ENCODE measurements at places on chromosomes 11 and 22.

DNA sequence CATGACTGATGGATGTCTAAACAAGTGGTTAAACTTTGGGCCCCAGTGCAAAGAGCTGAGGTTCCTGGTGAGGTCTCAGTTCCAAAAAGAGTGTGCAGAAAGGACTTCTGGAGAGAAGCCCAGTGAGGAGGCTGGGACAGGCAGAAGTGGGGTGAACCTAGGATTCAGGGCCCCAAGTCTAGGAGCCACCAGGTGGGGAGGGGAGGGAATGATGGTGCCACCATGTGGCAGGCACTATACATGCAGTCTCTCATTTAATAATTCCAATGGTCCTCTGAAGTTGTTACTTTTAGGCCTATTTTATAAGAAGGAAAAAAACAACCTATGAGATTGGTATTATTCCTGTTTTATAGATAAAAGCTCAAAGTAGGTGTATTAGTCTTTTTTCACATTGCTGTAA is 102.0 kb downstream of the INSC start:
- no peak for DNase-seq

DNA sequence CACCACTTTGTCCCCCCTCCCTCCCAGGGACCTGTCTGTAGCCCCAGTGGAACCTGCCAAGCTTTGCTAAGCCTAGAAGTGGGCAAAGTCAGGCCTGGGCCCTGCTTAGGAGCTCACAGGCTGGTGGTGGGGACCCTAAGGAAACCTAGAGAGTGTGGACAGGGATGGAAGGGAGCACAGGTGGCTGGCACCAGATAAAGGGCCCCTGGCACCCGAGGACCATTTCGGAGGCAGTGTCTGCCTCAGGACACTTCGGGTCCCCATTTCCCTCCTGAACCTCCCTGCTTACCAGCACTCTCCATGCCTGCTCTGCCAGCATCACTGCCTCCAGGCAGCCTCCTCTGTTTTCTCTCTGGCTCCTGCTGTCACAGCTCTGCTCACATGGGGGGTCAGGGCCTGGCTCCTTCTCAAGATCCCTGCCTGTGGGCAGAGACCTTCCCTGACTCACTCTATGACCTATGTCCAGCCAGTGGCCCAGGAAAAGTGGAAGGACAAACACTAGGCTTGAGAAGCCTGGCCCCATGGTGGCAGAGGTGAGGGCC is 13.6 kb upstream of the OMP start:
- DNase-seq = no peak

DNA sequence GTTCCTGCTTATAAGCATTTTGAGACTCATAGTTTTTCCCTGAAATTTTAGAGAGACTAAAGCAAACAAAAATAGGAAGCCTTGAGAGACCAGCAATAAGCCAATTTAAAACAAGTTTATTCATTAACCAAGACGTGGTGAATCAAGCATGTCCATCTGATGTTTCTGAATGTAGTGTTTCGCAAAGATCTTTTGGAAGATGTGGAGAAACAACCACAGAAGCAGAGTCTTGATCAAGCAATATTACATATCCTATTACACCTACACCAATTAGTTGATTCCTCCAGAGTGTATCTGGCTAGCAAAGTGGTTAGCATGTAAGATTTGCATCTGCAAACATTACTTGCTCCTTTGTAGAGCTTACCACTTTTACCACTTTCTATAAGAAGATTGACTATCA is at the start of gene OVCH2:
TSS of gene OVCH2 (minus strand) at position 101 of the 400 bp plus-strand sequence. CDS start at position 18, 83 bp downstream.
- no peak for DNase-seq

GRCh38 chr11:66891851-66892660 is 35.2 kb downstream of the LRFN4 start:
- peak; percentile 95 for DNase-seq

GRCh38 chr11:74341921-74342320 is 30.5 kb upstream of the P4HA3 start:
- DNase-seq = no peak

- no peak for DNase-seq
Observed at GRCh38 chr11:134815404-134815803, 403.4 kb upstream of the B3GAT1 start.

GRCh38 chr11:66495401-66495854 is 15.0 kb upstream of the BBS1 start:
- DNase-seq = no peak

GRCh38 chr22:19231986-19232385 is 53.5 kb upstream of the SLC25A1 start:
- DNase-seq = no peak

DNA sequence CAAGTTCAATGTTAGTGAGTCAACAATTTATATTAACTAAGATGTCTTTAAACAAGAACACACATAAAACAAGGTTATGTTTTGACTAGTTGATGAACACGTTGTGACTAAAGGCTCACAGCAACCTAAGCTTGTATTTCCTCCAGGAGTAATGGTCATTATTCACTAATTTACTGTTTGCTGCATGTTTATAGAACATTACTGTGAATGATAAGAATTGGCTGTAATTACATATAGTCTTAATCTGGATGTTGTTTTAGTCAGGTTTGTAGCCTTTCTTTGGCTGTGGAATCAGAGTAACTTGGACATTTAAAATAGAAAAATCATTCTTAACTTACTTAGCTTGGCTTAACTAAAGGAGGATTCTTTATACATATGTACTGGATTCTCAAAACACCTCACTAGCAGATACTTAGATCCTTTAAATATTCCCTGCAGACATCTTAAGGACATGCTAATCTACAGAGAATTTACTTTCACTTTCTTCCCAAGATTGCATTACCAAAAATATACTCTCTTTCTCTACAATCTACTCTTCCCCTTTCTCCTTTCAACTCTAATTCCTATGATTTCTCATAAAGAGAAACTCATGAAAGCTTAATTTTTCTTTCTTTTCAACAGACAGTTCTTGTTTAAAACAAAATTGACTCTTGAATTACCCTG is 319.7 kb upstream of the CTSC start:
- no peak for DNase-seq

- DNase-seq = no peak
Observed at GRCh38 chr22:41925783-41926460, 684 bp downstream of the TNFRSF13C start.

- DNase-seq = no peak
Observed at GRCh38 chr11:13335319-13335718, 57.7 kb downstream of the BMAL1 start.

DNA sequence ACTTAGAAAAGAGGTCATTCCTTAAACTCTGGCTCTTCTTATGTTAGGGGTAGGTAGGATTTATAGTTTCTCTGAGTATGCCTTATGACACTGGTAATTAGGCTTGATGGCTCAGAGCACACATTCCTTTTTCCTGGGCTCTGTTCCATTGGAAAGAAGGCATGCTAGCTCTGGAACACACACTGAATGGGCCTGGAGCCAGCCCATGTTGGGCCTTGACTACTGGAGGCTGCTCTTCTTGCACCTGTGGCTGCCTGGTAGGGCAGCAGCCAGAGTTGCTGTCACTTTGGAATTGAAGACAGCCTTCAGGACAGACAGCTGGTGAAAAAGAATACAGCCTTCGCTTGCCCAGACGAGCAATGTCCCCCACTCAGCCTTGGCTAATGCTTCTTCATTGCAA is 18.2 kb downstream of the MCAM start:
- DNase-seq = no peak

DNA sequence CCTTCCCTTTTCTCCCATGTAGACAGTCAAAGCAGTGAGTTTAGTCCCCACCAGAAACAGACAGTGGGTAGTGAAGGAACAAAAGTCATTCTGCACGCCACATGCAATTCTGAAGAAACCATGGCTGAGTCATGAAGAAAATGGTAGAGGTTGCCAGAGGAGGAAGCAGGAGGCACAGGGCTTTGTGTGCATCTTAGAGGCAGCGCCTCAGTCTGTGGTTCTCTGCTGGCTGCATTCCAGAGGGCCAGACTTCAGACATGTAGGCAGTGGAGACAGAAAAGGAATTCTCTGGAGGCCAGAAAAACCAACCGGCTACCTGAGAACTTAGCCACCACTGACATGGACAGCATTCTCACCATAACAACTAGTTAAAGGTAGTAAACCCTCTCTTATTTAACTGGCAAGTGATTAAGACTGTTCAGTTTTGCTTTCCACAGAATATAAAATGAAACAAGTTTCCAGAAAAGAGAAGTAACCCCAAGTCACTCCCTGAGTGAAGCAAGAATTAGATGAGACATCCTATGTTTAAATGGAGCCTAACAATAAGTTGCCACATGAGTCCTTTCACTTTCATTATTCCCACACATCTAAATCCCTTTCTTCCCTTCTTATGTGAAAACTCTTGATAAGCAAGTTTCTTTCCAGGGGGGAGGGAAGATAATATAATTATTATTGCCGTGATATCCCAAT is 556.1 kb downstream of the SOX6 start:
- no peak for DNase-seq

DNA sequence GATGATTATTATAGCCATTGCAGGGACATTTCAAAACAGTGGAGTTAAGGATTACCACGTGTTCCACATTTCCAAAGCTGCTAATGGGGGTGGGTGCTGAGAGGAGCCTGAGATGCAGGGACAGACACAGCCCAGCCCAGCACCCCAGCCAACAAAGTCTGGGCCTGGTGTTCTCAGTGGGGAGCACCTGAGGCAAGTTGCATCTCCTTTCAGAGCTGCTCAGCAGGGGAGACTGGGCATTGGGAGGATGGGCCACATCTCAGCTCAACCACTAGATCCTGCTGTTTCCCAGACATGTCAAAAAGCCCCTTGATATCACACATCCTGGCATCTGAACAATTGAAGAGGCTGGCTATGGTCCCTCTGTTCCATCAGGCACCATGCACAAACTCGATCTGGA is 458.0 kb upstream of the KIRREL3 start:
- no peak for DNase-seq

GRCh38 chr11:32391956-32392553 is 43.3 kb downstream of the WT1 start:
- peak; percentile 49 for DNase-seq

- DNase-seq = peak; percentile 25
Observed at GRCh38 chr11:492427-493226, 14.4 kb downstream of the RNH1 start.

DNA sequence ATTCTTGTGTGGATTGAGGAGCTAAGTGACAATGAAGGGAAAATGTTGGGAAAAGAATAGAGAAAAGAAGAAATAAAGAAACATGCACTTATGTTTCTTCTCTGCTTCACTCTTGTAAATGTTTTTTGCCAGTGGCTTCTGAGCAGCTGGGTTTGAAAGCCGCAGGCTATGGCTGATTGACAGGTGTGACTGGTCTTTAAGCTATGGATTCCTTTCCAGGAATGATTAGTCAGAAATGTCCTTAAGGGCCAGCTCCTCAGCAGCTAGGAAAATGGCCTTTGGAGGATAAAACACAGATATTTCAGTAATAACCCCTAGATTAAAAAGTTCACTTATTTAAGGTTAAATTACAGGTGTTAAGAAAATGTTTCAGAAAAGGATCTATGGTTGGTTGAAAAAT is 6.5 kb upstream of the USP28 start:
- peak; percentile 52 for DNase-seq

- no peak for DNase-seq
Observed at GRCh38 chr11:93487032-93487483, 56.1 kb downstream of the SMCO4 start.

DNA sequence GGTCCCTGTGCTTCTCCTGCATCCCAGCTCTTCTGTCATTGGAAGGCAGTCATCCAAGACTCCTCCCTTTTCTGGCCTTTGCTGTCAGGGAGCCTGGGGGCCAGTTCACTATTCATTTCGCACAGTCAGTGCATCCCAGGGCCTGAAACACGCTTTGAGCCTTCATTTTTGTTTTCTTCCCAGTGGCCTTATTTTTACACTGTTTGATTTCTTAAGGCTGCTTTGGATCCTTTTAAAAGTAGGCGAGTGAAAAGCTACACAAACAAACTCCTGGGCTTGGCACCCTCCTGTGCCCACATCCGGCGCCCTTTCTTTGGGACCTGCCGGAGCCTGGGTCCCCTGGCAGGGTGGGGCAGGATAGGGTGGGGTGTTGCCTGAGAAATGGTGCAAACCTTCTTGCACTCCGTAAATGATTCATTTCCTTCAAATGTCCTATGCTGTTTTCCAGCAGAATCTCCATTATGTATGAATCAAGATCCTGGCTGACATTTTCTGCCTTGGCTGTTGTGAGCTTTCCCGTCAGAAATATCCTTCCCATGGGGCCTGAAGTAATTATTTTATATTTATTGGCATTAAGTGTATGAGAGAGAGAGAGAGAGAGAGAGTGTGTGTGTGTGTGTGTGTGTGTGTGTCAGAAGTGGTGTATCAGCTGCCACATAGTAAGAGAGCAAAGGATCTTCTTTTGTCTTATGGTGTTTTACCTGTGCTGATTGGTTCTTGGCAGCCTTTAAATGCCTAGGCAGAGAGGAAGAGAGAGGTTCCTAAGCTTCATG is 45.6 kb downstream of the BCR start:
- no peak for DNase-seq

DNA sequence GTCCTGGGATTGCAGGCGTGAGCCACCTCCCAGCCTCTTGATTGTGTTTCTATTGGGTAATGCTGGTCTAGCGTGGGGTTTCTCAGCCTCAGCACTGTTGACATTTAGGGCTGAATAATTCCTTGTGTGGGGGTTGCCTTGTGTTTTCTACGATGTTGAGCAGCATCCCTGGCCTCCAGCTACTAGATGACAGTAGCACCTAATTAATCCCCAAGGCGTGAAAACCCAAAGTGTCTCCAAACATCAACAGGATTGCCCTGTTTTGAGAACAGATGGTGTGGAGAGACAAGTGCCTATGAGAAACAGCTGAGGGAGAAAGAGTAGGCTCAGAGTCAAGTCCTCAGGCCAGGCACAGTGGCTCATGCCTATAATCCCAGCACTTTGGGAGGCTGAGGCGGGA is 67.2 kb downstream of the SGSM1 start:
- no peak for DNase-seq

DNA sequence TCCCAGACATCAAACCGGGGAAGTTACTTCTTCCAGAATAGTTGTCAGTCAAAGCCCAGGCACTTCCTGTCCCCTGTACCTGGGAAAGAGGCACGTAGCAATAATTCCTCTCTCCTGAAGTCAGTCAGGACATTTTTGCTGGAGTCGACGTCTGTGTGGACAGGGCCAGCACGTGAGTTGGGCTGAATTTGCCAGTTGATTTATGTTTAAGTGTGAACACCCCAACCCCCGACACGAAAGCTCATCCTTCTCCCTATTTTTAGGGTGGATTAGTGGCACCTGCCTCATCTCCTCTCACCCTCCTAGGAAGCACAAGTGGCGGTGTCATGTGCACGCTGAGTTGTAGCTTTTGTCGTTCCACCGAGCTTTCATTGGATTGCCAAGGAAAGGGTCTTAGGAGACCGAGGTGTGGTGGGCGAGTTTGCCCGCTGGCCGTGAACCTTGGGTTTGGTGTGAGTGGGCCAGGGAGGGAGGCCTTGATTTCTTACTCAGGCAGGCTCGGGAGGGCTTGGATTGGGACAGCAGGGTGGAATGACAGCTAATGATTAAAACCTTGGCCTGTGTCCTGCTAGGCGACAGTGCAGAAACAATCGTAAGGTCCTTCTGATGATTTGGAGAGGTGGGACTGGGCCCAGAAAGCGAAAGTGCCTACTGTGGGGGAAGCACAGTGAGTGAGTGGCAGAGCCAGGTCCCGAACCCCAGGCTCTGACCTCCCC is 87.0 kb upstream of the CRYBB3 start:
- no peak for DNase-seq

DNA sequence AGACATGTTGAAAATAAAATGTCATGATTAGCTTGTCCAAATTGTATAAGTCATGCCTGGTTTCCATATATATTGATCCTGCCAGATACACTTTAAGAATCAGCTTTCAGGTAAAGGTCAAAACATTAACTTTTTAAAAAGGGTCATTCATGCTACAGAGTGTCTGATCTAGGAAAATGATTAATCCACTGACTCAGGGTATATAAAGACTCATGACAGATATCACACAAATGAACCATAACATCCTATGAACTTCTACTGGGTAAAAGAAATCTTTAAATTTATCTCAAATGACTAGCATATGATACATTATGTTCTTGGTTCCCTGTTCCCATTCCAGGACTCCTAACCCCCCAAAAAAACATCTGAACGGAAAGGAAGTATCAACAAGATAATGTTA is 11.7 kb downstream of the MRTFA start:
- DNase-seq = no peak
